ENCODE measurements at places on chromosomes 5 and 9. TPM values are rescaled to one million over a fixed set of nuclear protein-coding genes. Genes with fewer than 3 reads are reported as not detected.

The EIF4E1B gene
- total RNA-seq = not detected

The PLAC8L1 gene
- total RNA-seq = not detected

The SPINK1 gene
- total RNA-seq = 393 TPM

The RANBP3L gene
- total RNA-seq = not detected

The NOP16 gene
- total RNA-seq = 10.6 TPM

Measured in stomach (tissue), 19 donors.